Activated CD8-positive, alpha-beta memory T cell treated with anti-CD3 and anti-CD28 coated beads for 1 hour (primary cell): ENCODE measurements at places on chromosomes 3 and 15.

DNA sequence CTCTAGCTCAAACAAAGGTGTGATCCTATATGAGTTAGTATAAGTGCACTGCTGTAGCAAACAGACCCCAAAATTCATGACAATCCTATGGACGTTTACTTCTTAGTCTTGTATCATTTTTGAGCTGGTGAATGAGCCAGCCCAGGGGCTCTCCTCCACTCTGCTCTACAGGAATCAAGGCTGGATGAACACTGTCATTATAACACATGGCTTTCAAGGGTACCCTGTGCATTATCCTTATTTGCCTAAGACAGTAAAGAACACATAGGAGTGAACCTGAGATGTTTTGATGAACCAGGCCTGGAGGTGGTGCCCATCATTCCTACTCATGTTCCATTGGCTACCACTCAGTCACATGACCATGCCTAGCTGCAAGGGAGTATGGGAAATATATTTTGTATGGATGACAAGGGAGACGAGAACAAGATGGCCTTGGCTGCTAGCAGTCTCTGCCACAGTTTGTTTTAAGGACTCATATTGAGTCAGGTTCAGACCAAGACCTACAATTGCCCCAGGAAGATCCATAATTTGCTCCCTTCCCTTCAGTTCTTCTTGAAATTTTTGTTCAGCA lies 107.4 kb upstream of the HES1 start:
- no peak for DNase-seq

DNA sequence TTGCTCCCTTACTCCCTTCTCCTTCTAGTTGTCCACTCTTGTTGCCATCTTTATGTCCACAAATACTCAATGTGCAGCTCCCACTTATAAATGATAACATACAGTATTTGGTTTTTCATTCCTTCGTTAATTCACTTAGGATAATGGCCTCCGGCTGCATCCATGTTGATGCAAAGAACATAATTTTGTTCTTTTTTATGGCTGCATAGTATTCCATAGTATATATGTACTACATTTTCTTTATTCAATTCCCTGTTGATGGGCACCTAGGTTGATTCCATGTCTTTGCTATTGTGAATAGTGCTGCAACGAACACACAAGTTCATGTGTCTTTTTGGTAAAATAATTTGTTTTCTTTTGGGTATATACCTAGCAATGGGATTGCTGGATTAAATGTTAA lies 21.3 kb upstream of the P3H2 start:
- DNase-seq: no peak

DNA sequence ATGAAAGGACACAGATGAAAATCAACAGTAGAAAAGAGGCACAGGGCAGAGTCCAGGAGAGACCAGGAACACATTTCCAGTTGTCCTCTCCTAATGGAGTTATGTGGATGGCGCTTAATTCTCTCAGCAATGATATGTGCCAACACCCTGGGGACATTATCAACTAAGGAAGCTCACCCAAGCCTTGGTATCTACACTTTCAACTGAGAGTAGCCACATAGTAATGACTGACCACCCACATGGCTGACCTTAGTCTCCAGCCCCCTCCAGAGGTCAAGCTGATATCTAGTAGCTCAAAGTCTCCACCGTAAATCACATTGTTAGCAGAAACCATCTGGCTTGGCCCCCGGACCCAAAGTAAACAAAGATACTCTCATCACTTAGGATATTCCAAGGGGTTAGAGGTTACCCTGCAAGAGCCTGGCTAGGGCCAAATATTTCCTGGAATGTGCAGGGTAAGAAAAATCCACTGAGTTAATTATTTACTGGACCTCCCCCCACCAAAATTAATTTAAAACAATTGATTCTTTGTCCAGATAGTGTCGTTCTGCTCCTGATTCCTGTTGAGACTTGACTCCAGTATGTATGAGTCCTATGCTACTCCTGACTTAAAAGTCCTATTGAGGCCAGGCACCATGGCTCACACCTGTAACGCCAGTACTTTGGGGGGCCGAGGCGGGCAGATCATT lies 24.8 kb downstream of the GABRR3 start:
- no peak for DNase-seq

- DNase-seq: no peak
Measured at GRCh38 chr3:14918356-14918860, 29.0 kb upstream of the NR2C2 start.

GRCh38 chr3:155676252-155676981 lies 68.5 kb downstream of the PLCH1 start:
- no peak for DNase-seq
